Fibroblast of the aortic adventitia (primary cell): ENCODE measurements at places on chromosomes 1 and 21.
A peak's percentile ranks its signal among the peaks of the same experiment; 100 is the strongest.

- no peak for DNase-seq
Measured at GRCh38 chr1:15578921-15579682, 5.7 kb downstream of the AGMAT start.

DNA sequence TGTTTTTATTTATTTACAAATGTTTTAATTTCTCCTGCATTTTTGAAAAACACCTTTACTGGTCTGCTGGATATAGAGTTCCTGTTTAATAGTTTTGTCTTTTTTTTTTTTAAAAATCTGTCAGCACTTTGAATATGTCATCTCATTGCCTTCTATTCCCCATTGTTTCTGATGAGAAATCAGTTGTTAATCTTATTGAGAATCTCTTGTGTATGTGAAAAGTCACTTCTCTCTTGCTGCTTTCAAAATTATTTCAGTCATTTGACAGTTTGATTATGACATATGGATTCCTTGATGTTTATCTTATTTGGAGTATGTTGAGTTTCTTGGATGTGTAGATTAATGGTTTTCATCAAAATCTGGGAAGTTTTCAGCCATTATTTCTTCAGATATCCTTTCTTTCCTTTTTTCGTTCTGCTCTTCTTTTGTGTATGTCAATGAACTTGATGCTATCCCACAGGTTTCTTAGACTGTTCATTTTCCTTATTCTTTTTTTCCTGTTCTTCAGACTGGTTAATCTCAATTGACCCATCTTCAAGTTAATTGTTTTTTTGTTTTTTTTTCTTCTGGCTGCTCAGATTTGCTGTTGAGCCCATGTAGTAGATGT is 51.2 kb upstream of the CCDC190 start:
- no peak for DNase-seq

GRCh38 chr1:206540044-206540780 is 32.9 kb downstream of the RASSF5 start:
- peak; percentile 61 for DNase-seq

GRCh38 chr1:5502311-5503194 is 489.7 kb downstream of the NPHP4 start:
- DNase-seq, result no peak

- no peak for DNase-seq
Measured at GRCh38 chr1:244429818-244430217, 21.9 kb downstream of the ADSS2 start.

DNA sequence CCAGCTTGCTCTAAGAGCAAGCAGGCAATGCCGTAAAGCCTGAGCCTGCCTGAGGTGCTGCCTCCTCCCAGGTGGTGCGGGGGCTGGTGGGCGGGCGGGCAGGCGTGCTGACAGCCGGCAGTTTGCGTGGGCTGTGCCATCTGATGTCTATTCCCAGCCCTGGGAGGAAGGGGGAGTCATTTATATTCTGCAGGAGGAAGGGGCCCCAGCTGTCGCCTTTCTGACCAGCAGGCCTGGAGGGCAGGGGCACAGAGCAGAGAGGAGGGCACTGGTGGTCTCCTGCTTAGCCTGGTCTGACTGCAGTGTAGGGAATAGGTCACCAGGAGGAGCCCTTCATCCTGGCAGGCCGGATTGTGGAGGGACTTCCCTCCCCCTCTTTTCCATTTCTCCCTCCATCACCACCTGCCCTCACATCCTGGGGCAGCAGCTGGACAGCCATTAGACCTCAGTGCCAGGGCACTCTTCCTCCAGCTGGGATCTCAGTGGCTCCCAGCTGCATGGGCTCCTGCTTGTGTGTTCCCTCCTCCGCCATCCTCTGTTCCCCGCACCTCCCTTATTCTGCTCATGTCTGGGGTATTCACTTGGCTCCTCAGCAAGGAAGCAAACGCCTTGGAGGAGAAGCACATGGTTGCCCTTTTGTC is 4.4 kb downstream of the CYB561D1 start:
- DNase-seq, result peak; percentile 31

- no peak for DNase-seq
Measured at GRCh38 chr1:73911849-73912248, 286.1 kb downstream of the LRRIQ3 start.

GRCh38 chr1:75327395-75327794 is 193.2 kb downstream of the LHX8 start:
- no peak for DNase-seq

- no peak for DNase-seq
Measured at GRCh38 chr21:17560377-17561025, 47.7 kb downstream of the CXADR start.

DNA sequence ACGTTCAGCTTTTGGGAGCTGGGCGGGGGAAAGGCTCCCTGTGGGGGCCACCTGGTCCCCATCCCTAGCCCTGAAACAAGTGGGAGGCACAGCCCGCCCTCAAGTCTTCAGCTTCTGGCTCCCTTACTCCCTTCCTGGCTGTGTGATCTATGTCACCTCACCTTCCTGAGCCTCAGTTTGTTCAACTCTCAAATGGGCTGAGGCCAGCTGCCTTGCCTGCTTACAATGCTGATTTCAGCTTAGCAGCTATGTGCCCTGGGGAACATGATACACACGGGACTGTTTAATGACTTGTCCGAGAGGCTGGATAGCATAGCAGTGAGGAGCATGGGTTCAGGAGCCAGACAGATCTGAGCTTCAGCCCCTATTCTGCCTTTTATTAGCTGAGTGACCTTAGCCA is 19.3 kb downstream of the GRHL3 start:
- DNase-seq, result no peak

DNA sequence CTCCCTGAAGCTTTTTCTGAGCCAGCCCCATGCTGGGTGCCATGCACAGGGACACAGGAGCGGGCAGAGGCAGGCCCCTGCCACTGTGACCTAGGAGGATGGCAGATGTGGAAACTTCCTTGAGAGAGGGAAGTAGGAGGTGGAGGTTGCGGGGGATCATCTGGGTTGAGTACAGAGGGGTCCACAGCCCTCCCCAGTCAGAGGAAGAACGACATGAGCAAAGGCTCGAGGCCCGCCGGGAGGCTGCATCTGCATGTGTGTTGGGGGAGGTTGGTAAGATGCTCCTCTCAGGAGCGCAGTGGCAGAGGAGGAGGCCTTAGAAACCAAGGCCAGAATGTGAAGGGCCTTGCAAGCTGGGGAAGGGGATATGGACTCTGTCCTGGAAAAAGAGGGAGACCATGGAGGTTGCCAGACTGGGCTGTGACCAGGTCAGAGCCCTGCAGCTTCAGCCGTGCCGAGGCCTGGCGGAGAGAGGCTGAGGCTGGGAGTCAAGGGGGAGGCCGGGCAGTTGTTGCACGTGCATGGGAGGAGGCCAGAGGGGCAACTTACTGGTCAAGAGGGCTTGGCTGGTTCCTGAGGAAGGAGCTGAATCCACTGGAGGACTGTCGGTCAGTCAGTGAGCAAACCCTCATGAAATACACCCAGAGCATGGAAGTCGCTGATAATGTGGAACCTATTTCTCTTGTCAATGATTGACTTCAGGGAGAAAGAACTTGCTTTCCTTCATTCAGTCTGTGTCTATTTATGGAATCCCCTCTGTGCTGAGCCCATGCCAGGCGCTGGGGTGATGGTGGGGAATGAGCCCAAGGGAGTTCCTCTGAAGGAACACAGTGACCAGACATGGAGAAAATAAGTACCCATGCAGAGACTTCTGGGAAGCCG is 31.7 kb downstream of the A3GALT2 start:
- no peak for DNase-seq

DNA sequence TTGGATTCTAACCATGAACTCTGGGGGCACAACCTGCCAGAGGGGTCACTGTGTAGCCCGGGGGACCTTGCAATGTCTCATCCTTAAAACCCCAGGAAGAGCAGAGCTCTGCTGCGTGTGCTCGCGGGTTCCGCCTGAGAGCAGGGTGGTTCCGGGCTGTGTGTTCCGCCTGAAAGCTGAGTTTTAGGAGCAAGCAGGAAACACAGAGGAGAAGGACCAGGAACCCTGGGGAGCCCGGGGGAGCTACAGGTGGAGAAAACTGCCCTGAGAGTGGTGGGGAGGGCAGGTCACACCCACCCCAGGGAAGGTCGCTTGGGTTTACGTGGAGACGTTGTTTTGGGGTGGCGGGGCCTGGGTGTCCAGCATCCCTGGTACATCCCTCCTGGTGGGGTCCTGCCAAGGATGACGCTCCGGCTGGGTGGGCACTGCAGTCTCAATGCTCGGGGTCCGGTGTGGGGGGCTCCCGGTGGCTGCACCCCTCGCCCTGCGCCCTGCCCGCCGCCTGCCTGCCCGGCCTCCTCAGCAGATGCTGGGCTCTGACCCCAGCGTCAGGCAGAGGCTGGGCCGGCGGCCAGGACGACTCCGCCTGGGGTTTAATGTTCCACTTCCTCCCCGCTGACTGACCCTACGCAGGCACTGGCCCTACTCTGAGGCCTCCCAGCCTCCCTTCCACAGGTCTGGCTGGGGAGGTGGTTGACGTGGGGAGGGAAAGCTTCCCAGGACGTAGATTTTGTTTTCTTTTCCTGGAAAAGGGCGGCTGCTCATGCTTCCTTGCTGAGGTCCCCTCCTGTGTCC is 17.3 kb upstream of the C1orf159 start:
- peak; percentile 37 for DNase-seq

DNA sequence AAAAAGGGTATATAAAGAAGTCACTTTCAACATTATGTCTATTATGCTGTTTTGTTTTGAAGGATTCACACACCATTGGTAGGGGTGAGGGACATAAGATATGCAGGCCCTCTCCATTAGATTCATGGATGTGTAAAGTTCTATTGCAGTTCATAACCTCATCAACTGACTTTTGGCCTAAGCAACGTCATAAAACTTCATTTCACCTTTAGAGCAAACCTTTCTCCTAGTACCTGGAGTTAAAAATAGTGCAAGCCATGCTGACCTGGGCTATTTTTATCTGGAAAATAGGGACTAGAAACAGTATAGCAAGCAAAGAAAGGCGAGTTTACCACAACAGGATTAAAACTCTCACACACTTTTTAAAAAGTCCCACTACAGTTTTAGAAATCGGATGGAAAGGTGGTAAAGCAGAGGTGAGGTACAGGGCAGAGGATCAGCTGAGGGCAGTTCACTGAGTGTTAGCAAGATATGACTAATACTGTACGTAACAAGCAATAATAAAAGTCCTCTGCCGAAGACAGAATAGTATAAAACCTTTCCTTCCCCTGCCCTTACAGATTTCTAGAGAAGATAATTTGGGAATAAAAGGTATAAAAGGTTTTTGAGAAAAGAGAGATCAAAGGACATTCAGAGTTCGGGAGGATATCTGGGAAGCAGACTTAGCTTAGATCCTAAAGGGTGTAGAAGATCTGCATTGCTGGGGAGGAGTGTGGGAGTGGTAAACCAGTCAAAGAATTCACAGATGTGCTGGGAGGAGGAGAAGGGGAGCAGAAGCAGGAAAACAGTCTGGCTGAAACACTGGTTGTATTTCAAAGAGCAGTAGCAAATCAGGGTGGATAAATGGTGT is 14.3 kb downstream of the EGLN1 start:
- peak; percentile 57 for DNase-seq

DNA sequence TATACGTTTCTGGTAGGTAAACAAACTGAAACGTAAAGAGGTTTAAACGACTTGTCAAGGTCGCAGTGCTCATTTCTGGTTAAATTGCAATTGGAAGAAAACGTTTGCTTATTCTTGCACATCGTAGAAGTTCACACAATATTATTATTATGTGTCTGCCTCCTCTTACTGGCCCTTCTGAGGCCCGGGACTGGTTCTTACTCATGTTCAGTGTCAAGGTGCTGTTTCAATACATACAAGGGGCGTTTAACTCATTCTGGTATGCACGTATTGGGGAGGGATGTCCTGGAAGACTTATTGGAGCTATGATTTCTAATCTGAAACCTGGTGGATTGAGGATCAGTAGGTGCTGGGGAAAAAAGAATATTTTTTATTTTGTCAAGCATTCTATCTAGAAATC is 932 bp downstream of the RPF1 start:
- DNase-seq, result no peak

- DNase-seq, result peak; percentile 24
Measured at GRCh38 chr1:171877701-171878100, 36.4 kb downstream of the DNM3 start.

DNA sequence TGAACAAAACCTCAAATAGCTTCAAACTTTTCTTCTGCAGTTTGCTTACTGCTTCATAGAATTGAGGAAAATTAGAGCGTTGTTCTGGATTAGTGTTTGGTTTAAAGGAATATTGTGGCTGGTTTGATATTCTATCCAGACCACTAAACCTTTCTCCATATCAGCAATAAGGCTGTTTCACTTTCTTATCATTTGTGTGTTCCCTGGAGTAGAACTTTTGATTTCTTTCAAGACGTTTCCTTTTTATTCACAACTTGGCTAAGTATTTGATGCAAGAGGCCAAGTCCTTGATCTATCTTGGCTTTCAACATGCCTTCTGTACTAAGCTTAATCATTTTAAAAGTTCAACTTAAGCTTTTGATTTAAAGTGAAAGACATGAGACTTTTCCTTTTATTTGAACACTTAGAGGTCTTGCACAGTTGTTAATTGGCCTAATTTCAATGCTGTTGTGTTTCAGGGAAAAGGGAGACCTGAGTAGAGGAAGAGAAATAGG is 359.1 kb downstream of the S1PR1 start:
- DNase-seq, result no peak

DNA sequence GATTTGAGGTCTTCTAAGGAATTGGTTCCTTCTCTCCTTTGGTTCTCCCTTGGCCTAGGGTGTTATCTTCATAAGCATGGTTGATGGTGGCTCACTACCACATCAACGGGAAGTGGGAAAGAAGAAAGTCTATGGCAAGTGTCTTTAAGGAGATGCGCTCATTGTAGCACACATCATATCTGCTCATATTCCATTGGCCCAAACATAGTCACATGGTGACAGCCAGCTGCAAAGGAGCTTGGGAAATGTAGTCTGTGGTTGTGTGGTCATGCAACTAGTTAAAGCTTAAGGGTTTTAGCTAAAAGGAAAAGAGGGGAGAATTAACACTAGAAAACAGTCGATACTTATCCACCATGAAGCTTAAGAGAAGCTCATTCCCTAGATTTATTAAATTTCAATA is 11.4 kb upstream of the MRPS6 start:
- no peak for DNase-seq

DNA sequence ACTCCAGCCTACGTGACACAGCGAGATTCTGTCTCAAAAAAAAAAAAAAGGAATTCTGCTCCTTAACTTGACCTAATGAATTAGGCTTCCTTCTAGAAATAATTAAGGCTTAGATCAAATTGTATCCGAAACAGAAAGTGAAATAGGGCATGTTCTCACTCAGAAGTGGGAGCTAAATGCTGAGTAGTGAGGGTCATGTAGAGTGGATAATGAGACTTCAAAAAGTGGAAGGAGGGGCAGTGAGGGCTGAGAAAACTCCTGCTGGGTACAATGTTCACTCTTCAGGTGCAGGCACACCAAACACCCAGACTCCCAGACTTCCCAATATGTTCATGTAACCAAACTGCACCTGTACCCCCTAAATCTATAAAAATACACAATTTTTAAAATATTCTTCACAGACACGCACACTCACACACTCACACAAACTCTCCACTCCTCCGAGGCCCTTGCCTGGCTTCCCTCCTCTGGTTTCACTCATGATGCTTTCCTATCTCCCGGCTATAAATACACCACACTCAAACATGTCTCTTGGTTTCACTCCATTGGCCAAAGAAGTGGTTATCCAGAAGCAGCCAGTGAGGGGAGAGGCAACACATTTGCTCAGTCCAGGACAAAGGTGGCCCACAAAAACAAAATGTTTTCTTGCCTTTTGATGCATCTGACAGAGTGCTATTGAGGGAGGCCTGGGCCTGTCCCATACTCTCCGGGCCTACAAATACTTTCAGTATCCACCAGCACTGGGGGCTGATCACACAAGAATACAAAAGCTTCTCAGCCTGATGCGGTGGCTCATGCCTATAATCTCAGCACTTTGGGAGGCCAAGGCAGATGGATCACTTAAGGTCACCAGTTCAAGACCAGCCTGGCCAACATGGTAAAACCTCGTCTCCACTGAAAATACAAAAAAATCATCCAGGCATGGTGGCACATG is 249.2 kb downstream of the TOMM20 start:
- DNase-seq, result no peak

- DNase-seq, result no peak
Measured at GRCh38 chr1:230427094-230427876, 1.2 kb upstream of the PGBD5 start.
